ENCODE measurements at places on chromosomes 12 and 14. TPM values are rescaled to one million over a fixed set of nuclear protein-coding genes. Genes with fewer than 3 reads are reported as not detected.

- no peak for DNase-seq
Measured at GRCh38 chr14:51619561-51619960, 32.1 kb upstream of the FRMD6 start.

DNA sequence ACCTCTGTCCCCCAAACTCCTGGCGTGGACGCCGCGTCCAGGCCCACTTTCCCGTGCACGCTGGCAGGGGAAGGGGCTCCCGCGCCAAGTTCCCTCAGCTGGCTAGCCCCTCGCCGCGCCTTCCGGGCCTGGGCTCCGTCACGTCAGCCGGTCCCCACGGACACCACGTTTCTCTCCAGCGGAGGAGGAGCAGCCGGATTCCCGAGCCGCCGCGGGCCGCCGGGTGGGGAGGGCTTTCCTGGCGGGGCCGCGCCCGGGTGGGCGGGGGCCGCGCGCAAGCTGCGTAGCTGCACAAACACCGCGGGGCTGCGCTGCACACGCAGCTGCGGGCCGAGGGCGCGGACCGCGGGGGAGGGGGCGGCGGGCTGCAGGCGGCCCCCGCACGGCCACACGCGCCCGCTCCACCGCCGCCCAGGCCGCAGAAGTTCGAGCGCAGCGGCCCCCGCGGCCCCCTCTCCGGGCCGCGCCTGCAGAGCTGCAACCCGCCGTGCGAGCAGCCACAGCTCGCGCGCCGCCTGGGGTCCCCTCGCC is 45.1 kb upstream of the PNMA1 start:
- no peak for DNase-seq

- DNase-seq: no peak
Measured at GRCh38 chr12:124680863-124681778, 113.7 kb upstream of the NCOR2 start.

DNA sequence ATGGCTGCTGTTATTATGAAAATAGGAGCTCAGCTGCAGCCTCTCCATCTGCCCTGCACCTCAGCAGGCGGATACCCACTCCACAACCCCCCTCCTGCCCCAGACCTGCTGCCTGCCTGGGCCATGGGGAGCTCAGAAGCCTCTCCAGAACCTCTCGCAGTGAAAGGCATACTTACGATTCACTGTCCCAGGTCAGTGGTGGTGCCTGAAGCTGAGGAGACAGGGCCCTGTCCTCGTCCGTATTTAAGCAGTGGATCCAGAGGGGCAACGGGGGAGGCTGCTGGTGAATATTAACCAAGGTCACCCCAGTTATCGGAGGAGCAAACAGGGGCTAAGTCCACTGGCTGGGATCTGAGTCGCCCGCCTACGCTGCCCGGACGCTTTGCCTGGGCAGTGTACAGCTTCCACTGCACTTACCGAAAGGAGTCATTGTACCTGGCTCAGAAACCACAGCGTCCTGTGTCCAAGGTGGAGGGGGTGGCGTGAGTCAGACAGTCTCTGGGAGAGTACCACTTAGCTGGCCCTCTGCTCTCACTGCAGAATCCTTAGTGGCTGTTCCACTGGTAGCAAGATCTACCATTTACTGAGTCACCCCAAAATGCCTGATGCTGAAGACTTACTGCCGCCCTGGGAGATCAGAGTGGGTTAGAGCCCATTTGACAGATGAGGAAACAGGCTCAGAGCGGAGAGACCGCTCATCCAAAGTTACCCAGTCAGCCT is at the start of gene SERPINA1:
TSS of gene SERPINA1 (minus strand) at position 219 of the 720 bp plus-strand sequence. CDS start 5,365 bp downstream, outside the sequence.
- DNase-seq: no peak

- no peak for DNase-seq
Measured at GRCh38 chr12:92656911-92657310, 45.9 kb upstream of the PLEKHG7 start.

GRCh38 chr12:90064852-90065801 is 356.5 kb upstream of the ATP2B1 start:
- no peak for DNase-seq

DNA sequence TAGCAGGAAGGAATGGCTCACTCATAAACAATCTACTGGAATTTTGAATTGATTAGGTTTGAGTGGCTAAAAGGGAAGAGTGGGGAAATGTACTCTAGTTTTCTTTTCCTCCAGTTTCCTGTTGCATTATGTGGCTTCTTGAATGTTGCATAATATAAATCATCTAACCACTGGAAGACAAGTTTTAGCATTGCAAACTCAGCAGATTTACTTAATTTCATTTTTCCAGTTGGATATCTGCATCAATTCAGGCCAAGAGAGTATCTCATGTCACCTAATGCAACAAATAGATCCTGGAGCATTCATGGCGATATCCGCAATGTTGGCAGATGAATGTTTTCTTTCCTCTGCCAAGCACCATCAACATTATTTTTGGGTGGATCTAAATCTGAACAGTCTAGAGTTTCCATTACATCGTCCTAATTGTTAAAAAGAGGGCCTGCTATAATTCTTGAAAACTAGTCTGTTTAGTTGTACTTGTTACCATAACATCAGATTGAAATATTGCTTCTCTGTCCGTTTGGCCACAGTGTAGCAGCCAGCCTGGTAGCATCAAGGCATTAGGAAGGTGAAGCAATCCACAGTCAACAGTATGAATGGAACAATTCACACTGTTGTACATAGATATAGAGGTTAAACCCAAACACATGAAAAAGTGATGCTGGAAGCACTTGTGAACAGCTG is 544.2 kb downstream of the ETNK1 start:
- DNase-seq: no peak

DNA sequence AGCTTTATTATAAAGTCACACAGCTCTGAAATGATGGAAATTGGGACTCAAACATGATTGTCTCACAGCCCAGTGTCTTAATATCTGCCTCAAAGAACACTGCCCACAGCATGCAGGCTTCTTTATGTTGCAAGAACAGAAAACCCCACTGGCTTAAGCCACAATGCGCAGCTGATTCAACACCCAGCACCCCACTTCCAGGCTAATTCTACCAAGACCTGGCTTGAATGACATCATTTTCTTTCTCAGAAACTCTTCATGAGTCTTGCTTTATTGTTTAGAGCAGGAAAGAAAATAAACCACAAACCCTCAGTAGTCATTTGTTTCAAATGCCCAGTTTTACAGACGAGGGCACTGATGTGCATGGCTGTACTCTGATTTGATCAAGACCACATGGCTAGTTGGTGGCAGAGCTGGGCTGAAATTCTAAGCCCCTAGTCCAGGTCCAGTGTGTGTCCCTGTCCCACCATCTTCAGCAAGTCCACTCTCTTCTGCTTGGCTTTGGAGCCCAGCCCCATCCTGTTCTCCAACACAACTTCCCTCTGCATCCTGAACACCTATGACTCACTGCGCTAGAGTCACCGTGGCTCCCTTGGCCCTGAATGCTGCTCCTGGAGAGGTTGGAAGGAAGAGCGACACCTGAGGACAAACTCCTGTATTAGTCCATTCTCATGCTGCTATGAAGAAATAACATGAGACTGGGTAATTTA is 50.3 kb upstream of the SRSF5 start:
- DNase-seq: no peak

The C14orf132 gene
- 30.2 TPM for polyA plus RNA-seq

The PYGL gene
- polyA plus RNA-seq: 20.7 TPM

The ISCU gene
- polyA plus RNA-seq: 107 TPM

The LIN7A gene
- 21.8 TPM for polyA plus RNA-seq

The C12orf60 gene
- 5.5 TPM for polyA plus RNA-seq
